ENCODE measurements at places on chromosomes 5 and 9. TPM values are rescaled to one million over a fixed set of nuclear protein-coding genes. Genes with fewer than 3 reads are reported as not detected.

DNA sequence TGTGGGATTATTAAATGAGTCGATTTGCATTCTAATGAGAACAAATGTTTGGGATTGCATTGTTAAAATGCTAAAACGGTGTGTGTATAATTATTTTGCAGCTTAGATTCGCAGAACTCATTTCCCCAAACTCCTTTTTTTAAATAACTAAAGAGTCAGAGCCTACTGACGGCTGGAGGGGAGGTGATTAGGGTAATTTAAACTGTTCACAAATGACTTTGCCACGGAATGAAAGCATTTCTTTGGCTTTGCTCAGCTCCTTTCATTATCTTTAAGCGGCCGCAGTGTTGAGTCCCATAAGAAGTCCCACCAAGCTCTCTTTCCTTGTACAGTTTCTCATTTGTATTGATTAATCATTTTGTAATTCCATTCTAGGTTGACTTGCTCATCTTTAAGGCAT is 1632.8 kb downstream of the MAT2B start:
- no peak for DNase-seq

The SLC6A19 gene
- total RNA-seq: 0.09 TPM

The RNF183 gene
- not detected for total RNA-seq

The PGM5 gene
- 28.4 TPM for total RNA-seq

DNA sequence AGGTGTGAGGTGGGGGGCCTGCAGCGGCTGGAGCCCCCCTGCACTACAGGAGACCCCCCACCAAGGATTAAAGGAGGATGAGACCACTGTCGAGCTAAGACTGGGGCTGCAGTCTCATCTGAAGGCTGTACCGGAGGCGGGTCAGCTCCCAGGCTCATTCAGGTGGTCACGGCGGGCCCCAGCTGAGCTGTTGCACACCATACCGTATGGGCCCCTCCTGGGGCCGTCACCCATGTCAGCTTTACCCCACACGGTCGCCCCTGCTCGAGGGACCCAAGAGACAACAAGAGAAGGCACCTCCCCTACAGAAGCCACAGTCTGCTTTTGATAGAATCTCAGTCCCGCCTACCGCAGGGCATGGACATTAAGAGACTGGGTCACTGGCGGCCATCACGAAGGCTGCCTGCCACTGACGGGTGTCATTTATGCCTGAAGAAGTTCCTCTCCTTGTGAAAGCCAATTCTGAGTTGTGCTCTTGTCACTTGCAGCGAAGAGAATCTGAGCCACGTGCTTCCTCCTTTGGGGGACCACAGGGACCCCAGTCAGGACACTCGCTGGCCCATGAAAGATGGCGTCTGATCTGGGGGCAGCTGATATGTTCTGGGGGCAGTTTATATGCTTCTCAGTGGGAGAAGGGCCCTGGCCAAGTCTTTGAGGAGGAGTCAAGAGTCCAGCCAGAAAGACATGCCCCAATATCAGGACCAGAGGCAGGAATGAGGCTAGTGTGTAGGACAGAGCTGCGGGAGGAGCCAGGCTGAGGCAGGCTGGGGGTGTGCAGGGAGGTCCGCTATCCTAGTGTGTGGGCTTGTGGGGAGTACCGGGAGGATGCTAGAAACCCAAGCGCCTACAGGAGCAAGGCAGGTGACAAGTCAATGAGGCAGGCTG is 102.4 kb downstream of the ZNF354C start:
- DNase-seq: peak; percentile 34

The CMBL gene
- total RNA-seq: 17.5 TPM

- no peak for DNase-seq
Measured at GRCh38 chr9:109506097-109506712, 8.1 kb upstream of the PTPN3 start.

The INSL4 gene
- total RNA-seq: not detected

The DMRT3 gene
- total RNA-seq: 0.40 TPM

DNA sequence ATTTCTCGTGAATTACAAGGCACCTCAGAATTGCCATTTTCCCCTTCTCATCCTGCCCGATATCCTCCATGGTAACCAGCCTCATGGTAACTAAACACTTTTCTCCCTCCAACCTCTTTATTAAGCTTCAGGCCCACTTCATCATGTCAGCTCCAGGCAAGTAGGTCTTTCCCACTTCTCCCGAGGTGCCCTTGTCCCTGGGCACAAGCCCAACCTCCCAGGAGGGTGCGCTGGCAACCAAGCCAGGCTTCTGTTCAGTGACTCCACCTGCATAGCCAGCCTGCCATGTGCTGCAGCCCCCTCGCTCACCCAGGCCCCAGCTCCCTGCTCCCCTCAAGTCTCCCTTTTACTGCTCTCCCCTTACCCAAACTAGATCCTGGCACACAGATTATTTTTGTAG is 47.4 kb upstream of the AFAP1L1 start:
- DNase-seq: no peak

The SPINK1 gene
- 2.8 TPM for total RNA-seq

The PANK3 gene
- 64.0 TPM for total RNA-seq

DNA sequence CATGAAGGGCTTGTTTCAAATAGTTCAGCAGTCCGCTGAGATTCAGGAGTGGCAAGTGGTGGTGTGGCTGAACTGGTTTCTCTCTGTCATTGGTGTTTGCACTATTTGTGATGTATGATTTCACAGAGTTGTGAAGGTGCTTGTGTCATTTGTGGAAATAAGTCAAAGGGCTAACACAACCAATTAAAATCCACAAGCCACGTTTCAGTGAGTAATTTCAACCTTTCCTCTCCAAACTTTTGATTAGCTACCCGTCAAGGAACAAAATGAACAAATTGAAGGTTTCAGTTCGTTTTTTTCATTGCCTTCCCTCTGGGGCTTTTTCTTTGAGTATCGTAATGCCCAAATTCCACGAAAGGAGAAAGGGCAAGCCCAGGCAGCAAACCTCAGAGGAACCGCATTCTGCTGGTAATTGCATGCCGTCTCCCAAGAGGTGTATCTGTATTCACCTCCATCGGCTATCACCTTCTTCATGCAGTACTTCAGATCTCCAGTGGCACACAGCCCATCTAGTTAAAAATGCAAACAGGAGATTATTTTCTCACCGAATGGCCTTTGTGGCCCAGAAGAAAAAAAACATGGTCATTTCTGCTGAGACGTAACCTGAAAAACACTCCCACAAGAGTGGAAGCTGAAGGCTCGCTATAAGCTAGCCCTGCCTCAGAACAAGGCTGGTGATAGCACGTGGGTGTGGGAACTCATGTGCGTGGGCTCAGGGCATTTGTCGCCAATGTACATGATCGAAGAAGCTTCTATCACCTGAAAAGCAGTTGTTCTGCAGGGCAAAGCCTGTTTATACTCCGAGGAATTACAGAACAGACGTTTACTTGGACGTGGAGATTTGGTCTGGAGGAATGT is 197.1 kb downstream of the NR3C1 start:
- no peak for DNase-seq

DNA sequence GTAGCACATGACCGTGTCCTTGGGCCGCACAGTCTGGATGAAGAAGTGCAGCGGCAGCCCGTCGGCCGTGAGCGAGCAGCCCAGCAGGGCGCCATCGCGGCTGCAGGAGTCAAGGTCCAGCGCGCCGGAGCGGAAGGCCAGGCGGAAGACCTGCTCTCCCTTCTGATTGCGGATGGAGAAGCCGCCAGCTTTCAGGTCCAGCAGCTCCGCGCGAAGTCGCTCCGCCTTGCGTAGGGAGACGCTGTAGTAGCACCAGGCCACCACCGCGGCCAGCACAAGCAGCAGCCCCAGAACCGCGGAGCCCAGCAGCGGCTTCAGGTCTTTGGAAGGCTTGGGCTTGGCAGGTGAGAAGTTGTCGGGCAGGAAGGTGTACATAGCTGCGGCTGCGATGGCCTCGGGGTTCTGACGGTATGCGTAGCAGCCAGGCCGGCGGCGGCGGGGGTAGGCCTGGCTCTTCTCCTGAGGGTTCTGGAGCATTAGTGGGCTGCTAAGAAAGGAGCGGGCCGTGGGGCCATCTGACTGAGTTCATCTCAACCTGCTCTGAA is 4.2 kb downstream of the MYORG start:
- DNase-seq: no peak

The DNAH5 gene
- 0.58 TPM for total RNA-seq

The DHFR gene
- 13.3 TPM for total RNA-seq

DNA sequence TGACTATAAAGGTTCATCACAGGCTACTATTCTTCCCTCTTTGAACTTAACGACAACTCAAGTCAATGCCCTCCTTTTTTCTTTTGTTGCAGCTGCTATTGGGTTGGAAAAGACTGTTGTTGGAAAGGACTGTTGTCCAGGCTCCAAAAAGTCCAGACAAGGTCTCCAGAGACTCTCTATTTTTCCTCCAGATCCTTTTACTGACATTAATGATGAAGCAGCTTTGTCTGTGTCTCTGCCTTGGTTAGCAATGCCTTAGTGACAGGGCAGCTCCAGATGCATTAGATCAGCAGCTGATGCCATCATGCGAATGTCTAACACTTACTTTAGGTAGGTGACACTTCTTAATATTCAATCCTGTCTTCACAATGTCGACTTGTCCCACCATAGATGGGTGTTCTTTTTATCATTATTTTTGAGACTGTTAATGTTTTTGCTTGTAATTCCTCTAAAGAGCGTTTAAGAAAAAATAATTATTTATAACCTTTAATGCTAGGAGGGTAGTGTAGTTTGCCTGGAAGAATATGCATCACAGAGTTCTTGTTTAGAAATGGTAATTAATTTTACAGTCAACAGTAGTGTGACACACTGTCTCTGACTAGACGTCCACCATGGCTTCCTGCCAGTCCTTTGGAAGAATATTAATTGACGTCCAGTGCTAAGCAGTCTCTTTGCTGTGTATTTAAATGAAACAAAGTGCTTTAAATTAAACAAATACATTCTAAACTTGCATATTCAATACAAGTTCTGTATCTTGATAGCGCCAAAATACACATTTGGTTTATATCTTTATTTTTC is 492.2 kb downstream of the NR2F1-AS1 start:
- no peak for DNase-seq

Measured in sciatic nerve (tissue), 2 donors.